ENCODE measurements at places on chromosomes 4 and X.
A peak's percentile ranks its signal among the peaks of the same experiment; 100 is the strongest.

- DNase-seq, result peak; percentile 16
Observed at GRCh38 chrX:148380650-148381561, 119.5 kb upstream of the AFF2 start.

GRCh38 chr4:178693816-178694215 lies 1251.6 kb upstream of the AGA start:
- no peak for DNase-seq

- no peak for DNase-seq
Observed at GRCh38 chr4:81424336-81424735, 47.4 kb downstream of the RASGEF1B start.

DNA sequence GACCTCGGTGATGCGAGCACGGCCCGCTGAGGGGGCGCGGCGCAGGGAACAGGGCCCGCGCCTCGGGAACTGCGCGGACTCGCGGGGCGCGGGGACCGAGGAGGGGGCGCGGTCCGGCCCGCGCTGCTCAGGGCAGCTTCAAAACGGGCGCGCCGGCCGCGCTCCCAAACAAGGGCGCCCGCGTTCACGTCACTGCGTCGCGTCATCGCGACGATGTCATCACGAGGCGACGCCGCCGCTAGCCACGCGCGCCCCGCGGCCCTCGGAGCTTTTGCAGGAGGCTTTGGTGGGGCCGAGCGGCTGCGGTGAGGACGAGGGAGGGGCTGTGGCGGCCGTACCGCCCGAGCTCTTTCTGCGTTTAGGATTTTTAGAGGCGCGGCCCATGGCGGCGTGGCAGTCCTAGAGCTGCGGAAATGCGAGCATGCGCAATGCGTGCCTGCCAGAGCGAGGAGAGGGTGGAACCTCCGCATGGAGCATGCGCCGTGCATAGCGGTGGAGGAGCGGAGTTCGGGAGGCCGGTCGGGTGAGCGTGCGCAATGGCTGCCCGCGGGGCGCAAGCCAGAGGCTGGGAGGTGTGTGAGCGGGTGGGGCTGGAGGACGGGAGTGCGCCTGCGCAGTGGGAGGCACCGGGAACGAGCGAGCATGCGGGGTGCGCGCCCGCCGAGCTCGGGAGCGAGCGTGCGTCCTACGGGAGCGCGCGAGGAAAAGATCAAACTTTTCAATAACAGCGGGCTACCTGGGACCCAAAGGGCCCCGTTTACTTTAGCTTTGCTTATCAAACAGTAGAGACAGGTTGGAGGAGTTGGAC lies at the start of gene PPP2R3B:
Gene PPP2R3B (minus strand): TSS at position 140 of the 808 bp plus-strand sequence. CDS start 216 bp downstream, outside the sequence.
- DNase-seq, result peak; percentile 98

DNA sequence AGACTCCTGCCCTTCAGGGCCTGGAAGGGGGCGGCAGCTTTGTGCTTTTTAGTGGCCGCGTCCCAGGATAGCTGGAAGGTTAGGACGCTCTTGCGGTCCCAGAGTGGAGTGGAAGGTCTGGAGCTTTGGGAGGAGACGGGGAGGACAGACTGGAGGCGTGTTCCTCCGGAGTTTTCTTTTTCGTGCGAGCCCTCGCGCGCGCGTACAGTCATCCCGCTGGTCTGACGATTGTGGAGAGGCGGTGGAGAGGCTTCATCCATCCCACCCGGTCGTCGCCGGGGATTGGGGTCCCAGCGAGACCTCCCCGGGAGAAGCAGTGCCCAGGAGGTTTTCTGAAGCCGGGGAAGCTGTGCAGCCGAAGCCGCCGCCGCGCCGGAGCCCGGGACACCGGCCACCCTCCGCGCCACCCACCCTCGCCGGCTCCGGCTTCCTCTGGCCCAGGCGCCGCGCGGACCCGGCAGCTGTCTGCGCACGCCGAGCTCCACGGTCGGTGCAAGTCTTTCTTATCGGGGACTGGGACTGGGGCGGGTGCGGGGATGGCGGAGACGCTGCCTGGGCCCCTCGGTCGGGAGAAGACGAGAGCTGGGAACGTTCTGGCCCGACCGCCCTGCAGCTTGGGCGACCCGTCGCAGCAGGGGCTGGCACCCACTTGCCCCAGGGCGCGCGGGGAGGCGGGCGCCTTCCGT lies at the start of gene EDNRA:
Gene EDNRA (plus strand): TSS at position 207 of the 686 bp plus-strand sequence. CDS start 4,585 bp downstream, outside the sequence.
- no peak for DNase-seq

GRCh38 chr4:89284828-89285227 lies 22.8 kb downstream of the GPRIN3 start:
- DNase-seq, result no peak

DNA sequence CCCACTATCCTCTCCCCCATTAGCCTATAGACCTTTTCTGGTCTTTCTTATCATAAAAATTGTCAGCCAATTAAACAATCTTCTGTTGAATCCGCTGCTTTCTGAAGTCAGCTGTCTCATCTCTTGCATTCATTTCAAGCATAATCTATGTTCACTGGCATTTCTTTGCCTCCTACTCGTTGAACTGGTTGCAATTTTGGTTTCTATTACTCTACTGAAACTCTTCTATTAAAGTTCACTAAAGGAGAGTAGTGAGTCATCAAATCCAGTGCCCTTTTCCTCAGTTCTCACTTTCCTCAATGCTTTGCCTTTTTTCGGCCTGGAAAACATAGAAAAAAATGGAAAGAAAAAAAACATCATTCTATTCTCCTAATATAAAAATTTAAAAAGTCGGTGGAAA lies 23.9 kb upstream of the CXCL13 start:
- DNase-seq, result no peak

GRCh38 chr4:159222043-159222552 lies 119.2 kb downstream of the RAPGEF2 start:
- no peak for DNase-seq

DNA sequence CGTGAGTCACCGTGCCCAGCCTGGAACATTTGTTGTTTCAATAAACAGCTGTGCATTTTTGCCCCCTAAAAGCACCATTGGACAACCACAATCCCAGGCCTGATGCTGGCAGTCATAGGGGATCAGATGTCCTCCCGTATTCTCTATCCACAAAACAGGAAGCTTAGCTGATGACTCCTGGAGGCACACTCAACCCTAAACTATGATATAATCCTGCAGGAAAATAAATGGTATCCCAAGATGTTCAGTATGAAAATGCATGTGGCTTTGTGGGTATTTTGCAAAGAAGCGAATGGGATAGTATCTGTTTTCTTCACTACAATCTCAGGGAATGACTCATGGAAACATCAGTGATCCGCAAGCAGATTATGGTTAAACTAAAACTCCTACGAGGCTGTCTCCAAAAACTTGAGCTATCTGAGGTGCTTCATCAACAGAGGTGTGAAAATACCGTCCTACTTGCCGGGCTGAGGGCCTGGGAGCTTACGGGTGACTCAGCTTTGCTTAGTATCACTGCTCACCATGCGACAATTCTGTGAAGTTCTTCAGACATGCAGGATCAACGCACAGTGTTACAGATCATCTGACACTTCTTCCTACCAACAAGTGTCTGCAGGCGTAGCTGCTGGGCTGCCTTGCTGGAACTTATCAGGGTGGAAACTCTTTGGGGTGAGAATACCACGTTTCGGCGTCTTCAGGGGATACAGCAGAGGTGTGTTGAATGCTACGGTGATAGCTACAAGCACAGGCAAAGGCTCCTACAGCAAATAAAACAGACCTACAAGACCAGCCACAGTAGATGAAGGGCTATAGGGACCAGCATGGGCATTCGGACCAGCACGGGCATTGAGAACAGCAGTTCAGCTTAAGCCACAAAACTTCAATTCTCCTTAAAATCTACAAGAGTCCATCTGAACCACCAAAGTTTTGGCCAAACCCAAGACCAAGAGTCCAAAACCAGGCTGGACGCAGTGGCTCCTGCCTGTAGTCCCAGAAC lies 148.5 kb downstream of the DHRSX start:
- no peak for DNase-seq

DNA sequence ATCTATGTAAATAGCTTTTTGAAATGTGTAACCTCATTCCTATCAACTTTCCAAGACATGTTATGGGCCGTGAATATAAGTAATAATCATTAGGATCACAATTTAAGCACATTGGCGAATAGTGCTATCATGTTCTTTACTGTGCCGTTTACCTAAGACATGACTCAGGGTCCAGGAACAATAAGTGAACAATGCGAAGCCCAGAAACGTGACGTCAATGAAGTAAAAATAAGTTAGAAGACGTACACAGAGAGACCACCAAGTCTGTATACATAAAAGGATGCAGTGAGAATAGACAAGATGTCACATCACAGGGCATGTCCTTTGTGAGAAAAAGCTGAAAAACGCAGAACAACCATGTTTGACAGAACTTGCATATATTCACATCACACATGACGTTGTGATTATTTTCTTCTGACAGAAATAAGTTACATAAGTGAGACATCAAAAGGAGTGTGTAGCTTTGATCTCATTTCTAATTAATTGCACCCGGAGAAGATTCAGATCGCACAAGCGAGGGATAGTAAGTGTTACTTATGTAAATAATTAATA lies 49.4 kb upstream of the FAT1 start:
- DNase-seq, result no peak

DNA sequence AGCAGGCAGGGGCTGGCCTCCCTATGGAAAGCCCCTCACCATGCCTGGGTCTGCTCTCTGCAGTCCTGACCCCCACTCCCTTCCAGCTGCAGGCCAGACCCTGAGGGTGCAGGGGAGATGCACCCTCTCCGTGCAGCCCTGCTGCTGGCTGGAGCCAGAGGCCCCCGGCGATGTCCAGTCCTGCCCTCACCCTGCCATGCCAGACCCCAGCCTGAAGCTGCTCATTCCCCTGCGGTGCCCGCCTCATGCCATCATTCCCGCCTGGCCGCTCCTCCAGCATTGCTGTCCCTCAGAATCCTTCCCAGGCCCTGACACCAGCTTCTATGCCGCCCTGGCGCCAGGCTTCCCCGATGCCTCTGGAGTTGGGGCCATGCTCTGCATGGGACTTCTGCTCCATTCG lies 72.4 kb downstream of the SORCS2 start:
- DNase-seq, result no peak

- no peak for DNase-seq
Observed at GRCh38 chr4:54659749-54660535, 2.2 kb downstream of the KIT start.

DNA sequence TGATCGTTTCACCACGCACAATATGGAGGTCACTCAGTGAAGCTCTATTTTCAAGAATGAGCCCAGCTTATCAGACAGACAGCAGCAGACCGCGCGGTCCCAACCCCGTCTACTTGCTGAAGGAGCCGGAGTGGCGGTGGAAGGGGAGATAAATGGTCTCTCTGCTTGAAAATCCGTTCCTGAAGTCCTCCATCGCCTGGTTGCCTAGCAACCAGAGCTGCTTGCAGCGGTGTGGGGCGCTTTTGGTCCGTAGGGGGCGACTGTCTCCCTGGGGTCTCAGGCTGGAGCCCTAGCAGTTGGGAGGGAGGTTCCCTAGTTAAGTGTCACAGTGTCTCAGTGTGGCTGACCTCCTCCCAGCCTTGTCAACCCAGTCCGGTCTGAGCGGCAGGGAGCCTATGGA lies 8.3 kb upstream of the DLG3 start:
- no peak for DNase-seq

GRCh38 chr4:122341886-122342285 lies 36.9 kb upstream of the ADAD1 start:
- DNase-seq, result no peak

DNA sequence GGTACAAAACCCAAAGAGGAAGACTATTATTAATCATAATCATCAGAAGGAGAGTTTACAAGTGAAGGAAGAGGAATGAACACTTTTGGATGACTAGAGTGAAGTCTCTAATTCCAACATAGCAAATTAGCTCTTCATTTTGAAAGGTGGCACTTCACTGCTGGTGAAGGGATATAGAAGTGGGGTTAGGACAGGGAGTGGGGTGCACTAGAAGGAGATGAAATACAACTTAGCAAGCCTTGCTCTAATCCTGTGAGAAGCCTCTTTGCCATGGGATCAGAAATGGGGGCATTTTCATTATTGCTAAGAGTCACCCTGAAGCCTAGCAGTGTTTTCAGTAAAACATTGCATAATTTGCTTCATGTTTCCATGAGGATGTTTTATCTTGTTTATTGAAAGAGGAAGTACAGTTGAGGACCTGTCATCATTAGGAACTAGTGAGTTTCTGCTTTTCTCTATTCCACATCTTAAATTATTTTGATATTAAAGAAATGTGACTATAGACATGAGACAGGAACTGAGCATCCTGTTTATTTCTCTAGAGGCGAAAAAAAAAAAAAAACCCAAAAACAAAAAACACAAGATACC lies 9.3 kb upstream of the GRPR start:
- DNase-seq, result peak; percentile 60

GRCh38 chrX:39289827-39290226 lies 488.6 kb downstream of the MID1IP1 start:
- DNase-seq, result no peak

GRCh38 chr4:52096048-52096447 lies 44.9 kb downstream of the SPATA18 start:
- DNase-seq, result no peak

DNA sequence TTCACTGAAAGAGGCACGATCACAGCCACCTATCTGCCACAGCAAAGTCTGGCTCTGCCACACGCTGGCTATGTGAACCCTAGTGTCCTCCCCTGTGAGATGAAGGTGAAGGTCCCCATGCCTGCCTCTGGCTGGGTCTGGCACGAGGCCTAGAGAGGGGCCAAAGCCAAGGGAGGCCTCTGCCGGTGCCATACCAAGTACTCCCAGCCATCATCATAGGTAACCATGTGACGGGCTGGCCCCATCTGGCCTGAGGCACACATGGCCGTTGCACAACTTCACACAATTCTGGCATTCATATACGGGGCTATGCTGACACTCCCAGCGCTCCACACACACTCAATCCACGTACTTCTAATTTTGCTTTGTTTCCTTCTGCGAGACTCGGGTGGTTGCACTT lies 15.3 kb downstream of the NOP14 start:
- DNase-seq, result no peak

GRCh38 chrX:155070663-155070974 lies 317 bp downstream of the CMC4 start:
- DNase-seq, result no peak

- DNase-seq, result no peak
Observed at GRCh38 chr4:113639326-113639725, 122.2 kb downstream of the CAMK2D start.

- DNase-seq, result no peak
Observed at GRCh38 chr4:105426187-105426897, 47.5 kb downstream of the PPA2 start.

GRCh38 chrX:119659522-119659921 lies 33.4 kb downstream of the SEPTIN6 start:
- DNase-seq, result no peak

DNA sequence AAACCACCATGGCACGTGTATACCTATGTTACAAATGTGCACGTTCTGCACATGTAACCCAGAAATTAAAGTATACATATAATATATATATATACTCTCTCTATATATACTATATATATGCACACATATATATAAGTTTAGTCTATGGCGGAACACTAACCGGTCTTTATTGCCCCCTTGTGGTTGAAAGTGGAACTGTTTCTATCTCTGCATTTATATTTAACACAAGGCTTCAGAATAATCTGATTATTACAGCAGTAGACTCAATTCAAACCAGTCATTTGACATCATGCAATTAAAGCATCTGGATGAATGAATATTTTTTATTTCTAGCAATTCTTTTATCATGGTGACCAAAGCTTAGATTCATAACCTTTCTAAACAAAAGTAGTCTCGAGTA lies 14.6 kb downstream of the RAB9B start:
- peak; percentile 44 for DNase-seq

GRCh38 chrX:46220822-46221221 lies 324.4 kb downstream of the ZNF674 start:
- DNase-seq, result no peak

GRCh38 chr4:125321709-125322365 lies 7.1 kb downstream of the FAT4 start:
- DNase-seq, result no peak
